ENCODE measurements at places on chromosomes 16 and 17.

GRCh38 chr16:50377001-50377400 lies 8.2 kb upstream of the BRD7 start:
- no peak for DNase-seq

- DNase-seq: no peak
These were observed 12.3 kb downstream of the HSD11B2 start for GRCh38 chr16:67443265-67443664.

- no peak for DNase-seq
These were observed 775 bp downstream of the PRPSAP2 start for GRCh38 chr17:18858567-18859245.

- no peak for DNase-seq
These were observed 4.4 kb downstream of the NSMCE1 start for GRCh38 chr16:27264151-27264550.

DNA sequence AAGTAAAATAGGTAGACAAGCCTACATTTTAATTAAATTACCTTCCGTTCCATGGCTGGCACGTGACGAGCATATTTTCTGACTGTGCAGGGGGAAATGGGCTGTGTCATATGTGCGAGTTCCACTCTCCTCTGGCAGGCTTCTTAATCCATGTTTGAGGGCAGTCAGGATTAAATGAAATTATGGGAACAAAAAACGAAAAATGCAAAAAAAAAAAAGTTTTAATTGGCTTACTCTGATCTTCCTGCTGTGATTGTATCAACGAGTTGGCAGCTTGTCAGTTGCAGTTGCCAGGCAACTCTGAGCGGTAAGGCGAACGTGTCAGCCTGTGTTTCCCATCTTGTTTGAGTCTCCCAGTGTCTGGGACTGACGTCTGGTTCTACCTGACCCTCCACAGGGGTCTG lies 302.9 kb upstream of the XYLT1 start:
- no peak for DNase-seq

GRCh38 chr16:27538528-27538927 lies 11.2 kb downstream of the GTF3C1 start:
- DNase-seq: no peak

DNA sequence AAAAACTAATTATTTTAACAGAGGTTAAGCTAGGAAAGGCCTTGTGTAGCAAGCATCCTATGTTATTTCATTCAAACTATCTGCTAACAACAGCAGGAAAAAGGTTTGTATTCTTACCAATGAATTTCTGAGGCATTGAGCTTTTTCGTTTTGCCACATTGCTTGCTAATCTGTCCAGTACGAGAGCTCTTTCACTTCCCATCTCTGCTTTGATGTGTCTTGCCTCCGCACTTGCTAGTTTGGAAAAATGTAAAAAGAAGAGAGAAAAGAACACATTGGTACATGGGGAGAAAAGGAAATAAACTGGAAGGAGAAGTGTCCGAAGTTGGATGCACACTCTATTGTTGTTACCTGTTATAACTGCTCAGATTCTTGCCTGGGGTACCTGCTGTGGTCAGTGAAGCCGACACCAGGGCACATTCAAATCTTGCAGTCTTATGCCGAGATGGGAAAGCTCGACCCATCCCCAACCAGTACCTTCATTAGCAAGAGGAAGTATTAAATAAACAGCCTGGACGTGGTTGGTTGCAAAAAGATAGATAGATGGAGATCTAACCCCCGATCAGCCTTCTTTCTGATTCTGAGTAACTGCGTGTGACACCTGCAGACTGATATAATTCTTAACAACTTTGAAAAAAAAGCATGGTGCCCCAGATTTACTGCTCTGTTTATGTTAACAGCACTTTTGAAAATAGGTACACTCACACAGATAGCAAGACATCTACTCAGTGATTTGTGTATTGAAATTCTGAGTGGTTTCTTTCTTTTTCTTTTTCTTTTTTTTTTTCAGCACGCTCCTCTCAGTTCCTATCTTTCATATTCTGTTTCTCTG lies 40.0 kb downstream of the GRB7 start:
- DNase-seq: no peak

GRCh38 chr16:27235055-27235937 lies 32.0 kb downstream of the KDM8 start:
- DNase-seq: peak; percentile 99
